ENCODE measurements at places on chromosomes 2 and 18.

DNA sequence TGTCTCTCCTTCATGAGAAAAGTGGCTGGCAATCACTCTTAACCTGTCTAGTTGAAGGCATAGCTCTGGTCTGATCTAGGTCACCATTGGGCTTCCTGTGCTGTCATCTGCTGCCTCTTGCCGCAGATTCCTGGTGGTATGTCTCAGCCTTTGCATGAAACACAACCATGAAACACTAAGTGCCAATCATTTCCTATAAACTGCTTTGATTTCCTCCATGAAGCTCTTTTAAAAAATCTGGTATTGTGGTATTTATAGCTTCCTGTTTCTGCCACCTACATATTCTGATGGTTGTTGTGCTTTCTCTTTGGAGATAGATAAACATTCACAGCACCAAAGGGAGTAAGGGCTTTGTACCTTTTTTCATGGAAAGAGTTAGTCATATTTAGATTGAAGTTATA, 120.0 kb upstream of the EPC2 start:
- DNase-seq: peak; percentile 38

DNA sequence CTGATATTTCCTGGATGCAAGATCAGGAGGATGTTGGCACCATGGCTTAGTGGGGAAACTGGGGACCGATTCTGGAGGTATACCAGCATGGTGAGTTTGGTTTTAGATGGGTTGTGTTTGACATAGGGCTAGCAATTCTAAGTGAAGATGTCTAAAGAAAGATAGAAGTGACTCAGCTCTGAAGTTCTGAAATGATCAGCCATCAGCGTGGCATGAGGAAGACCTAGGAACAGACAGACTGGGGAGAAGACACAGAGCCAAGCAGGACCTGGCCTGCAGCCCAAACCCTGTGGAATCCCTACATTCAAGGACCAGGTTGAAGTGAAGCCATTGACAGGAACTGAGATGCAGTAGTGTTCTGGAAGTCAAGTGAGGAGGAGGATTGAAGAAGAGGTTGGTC, 39.8 kb downstream of the HRH4 start:
- DNase-seq: no peak

DNA sequence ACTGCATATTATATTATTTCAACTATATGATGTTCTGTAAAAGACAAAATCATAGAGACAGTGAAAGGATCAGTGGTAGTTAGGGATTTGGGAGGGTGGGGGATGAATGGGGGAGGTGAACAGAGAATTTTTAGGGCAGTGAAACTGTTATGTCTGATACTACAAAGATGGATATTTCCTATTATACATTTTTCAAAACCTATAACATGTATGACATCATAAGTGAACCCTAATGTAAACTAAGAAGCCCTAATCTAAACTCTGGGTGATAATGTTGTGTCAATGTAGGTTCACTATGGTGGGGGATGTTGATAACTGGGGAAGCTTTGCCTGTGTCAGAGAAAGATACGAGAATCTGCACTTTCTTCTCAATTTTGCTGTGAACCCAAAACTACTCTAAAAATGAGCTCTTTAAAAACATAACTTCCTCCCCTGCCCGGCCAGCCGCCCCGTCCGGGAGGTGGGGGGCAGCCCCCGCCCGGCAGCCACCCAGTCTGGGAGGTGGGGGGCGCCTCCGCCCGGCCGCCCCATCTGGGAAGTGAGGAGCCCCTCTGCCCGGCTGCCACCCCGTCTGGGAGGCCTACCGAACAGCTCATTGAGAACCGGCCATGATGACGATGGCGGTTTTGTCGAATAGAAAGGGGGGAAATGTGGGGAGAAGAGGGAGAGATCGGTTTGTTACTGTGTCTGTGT, 234.4 kb downstream of the RPIA start:
- DNase-seq: no peak

DNA sequence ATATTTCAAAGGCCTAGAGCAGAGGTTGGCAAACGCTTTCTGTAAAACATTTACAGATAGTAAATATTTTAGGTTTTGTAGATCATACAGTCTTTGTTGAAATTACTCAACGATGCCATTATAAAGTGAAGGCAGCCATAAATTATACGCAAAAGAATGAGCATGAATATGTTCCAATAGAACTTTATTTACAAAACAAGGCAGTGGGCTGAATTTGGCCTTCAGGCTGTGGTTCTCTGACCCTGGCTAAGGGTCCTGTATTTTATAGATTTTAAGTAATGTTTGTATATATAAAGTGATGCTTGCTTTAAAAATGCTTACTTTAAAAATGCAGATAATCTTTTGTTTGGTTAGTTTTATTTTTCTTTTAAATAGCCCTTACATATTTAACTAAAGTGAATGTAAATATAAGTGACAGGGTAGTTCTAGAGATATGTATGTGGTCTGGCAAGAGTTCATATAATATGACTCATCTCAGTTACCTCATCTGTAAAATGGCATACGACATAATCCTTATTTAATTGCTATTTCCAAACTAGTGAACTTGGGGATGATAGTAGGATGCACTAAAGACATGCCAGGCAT, 51.7 kb upstream of the ATP5MC3 start:
- no peak for DNase-seq

DNA sequence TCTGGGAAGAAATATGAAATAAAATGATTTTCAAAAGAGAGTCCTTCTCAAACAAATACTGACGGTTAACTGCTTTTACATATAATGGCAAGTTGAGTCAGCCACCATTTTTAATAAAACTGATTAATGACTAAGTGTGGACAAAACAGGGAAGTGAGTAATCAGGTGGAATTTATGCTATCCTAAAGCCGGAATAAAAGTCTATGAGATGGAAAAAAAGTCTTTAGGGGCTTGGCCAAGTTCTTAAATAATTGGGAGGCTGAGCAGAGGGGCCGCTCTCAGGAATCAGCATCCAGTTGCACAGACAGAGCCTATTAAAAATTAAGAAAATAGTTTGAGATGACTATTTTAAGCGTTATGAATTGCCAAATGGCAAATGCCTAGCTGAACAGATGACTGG, 58.6 kb upstream of the AFF3 start:
- DNase-seq: no peak

DNA sequence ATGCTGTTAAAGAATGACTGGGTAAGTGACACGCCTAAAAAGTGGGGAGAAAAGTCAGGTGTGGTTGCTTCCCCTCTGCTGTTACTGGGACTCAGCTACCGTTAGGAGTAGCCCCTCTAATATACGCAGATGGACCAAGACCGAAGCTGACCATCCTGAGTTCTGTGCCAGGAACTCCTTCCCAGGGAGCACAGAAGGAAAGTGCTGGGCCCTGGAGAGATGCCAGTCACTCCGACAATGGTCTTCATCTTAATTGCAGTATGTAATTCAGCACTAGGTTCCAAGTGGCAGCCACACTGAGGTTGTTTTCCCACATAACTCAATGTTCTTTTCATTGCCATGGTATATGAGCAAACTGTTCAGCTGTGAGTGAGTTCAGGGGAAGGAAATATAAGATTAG, 19.6 kb upstream of the TMEM200C start:
- DNase-seq: no peak

GRCh38 chr18:40935423-40935822, 1019.6 kb upstream of the PIK3C3 start:
- DNase-seq: no peak

DNA sequence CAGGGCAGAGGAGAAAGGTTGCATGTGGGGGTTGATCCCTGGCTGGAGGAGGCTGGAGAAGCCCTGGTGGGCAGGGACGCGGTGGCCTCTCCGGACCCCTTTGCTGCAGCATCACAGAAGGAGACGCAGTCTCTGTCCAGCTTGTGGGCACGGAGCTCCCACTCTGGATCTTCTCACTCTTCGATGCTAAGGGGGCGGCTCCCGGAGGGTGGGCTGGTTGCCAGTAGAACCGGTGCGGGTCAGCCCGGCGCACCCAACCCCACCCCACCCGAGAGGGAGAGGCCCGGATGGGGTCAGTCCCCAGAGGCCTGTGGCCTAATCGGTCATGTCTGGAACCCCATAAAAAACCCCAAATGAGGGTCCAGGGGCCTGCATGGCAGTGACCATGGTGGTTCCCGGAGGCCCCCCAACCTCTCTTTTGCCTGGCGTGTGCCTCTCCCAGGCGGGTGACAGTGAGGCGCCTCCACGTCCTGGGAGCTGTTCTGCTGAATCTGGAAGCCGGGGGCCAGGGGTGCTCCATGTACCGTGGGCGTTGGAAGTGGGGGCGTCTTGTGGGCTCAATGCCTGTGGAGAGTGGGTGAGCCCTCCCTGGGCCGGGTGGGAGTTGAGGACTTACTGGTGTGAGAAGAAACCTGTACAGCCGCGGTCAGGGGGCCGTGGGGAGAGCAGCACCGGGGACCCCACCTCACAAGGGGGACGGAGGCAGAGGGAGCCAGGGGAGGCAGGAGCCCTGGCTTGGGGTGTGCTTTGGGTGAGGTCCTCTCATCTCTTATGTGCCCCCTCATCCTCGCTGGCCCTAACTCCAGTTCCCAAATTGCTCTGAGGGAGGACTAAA, 79.6 kb downstream of the RTP5 start:
- DNase-seq: no peak

DNA sequence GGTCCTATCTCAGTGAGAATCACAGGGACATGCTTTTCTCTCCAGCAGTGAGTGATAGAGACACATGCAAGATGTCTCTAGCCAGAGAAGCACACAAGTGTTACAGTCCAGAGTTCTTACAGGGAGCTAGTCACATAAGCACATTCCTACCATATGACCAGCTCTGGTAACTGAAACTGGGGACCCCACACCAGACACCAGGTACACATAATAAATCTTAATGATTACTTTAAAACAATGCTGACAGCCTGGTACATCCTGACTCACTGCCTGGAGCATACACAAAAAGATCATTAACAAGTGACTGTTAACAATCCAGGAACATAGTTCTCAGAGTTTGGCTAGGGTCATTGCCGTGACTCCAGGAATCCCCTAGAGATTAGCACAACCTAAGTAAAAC, 53.6 kb downstream of the GALNT1 start:
- no peak for DNase-seq

- no peak for DNase-seq
These were observed 65.8 kb upstream of the PIEZO2 start for GRCh38 chr18:11215216-11215615.

GRCh38 chr2:64831134-64831976, 157.8 kb upstream of the SLC1A4 start:
- peak; percentile 89 for DNase-seq

- no peak for DNase-seq
These were observed 87.7 kb downstream of the BCL11A start for GRCh38 chr2:60465736-60466135.

Measured in stimulated activated CD4-positive, alpha-beta T cell treated with anti-CD3 and anti-CD28 coated beads, Interleukin-2, amount 100 ng/mL, for 24 hours (primary cell).